ENCODE measurements at places on chromosomes 6 and 20.

DNA sequence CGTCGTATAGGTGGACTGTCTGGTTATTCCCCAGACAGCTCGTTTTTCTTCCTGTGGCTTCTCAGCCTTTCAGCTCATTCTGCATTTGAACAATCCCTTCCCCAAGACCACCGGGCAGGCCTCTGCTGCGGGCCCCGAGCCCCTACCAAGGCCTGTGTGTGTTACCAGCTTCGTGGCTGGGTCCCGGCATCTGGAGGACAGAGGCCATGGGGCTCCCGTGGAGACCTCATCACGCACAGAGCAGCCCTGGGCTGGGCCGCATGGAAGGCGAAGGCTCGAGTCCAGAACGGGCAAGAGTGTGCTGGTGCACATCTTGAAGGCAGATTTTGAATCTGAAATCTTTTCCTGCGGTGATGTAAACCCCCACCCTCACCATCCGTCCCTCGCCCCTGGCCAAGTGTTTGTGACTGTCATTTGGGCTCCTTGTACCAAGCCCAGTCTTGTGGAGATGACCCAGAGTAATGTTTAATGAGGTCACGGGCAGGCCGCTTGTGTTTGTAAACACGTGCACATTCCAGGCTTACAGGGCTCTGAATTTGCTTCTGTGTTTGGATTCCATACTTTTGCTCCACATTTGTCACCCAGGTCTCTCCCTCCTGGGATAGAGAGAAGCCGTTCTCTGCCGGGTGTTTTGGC is 119.6 kb downstream of the CDH4 start:
- no peak for DNase-seq

- DNase-seq: no peak
Measured at GRCh38 chr6:138821519-138821918, 25.6 kb downstream of the ECT2L start.

DNA sequence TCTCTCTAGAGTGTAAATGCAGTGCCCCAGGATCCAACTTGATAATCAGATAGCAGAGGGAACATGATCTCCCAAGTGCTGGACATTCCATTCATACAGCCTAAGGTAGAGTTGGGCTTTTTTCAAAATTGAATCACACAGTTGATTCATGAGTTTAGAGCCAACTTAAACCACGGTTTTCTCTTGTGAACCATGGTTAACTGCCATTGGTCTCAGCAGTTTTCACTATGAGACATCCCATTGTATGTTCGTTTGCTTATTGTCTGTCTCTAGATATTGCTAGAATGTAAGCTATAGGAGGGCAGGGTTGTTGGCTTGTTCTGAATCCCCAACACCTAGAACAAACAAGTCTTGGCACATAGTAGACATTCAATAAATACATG is 37.2 kb upstream of the TAF8 start:
- DNase-seq: no peak

DNA sequence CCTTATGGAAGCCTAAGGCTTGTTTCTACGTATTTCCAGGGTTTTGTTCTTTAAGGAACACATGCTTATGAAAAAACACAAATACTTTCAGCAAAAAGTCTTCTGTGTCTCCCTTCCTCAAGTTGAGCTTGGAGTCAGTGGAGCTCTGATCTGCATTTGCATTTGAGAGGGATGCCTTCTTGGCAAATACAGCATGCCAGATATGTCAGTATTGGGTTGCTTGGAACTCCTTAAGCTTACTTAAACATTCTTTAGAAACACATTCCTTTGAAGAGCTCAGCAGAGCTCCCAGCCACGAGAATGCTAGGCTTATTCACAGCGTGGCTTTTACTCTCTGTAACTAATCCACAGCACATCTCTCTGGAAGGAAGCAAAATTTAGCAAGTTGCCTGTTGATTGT is 68.3 kb downstream of the ANKRD6 start:
- DNase-seq: no peak

GRCh38 chr6:15515660-15516375 is 147.0 kb downstream of the DTNBP1 start:
- DNase-seq: no peak

DNA sequence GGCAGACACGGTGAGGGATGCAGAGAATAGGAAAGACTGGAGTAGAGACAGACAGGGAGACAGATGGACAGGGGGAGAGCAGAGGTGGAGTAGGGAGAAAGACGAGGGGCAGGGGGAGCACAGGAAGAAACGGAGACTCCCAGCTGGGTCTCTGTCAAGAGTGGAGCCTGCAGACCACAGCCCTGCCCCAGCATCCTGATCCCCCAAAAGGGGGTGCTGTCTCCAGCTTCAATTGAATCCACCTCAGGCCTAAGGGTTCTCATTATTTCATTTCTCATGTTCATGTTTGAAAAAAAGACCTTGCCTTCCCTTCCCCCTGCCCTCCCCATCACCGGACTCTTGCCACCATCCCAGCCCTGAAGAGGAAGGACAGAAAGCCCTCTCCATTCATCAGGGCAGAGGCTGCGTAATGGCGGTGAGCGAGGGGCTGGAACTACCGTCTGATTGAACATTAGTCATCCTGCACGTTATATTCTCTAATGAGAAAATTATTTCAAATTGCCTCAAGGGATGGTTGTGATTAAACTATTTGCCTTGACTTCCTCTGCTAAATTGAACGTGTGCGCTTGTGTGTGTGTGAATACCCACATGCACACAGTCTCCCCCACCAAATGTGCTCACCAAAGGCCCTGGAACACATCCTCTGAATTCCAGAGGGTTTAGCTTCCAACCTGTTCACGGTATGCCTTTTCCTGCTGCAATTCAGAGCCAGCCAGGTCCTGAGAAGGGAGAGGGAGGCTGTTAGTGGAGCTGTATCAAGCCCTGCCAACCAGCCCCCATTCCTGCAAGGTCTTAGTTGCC is 98.3 kb downstream of the CDC5L start:
- no peak for DNase-seq

DNA sequence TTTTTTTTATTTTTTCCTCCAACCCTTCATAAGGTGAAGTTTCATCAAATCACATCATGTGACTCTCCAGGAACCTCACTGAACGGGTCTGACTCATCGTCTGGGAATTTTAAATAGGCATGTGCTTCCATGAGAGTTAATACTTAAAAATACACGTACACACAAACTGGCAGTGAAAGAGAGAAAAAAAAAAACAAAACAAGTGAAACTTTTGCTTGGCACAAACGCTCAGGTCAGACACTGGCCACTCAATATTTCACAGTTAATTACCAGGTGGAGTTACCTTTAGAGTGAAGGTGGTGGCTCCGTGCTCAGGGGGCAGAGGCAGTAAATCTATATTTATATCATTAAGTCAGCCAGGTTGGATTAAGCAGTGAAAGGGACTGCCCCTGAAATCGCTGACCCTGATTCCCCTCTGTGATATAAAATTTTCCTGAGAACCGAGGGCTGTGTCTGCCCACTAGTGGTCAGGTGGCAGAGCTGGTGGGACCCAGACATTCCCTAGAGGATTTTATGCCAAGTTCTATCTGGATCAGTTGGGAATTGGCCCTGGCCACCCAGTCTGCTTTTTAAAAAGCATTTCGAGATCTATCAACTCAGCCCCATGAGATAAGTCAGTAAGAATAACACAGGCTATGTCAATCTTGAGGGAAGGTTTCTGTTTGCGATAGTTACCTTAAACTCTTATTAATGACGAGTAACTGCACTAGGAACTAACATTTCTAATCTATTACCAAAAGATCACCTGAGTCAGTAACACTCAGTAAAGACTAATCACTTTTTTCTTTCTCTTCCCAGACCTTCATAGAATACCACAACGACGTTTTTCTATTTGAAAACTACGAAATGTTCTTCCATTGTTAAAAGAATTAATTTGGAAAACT is 259.1 kb downstream of the HDGFL1 start:
- peak; percentile 3 for DNase-seq

DNA sequence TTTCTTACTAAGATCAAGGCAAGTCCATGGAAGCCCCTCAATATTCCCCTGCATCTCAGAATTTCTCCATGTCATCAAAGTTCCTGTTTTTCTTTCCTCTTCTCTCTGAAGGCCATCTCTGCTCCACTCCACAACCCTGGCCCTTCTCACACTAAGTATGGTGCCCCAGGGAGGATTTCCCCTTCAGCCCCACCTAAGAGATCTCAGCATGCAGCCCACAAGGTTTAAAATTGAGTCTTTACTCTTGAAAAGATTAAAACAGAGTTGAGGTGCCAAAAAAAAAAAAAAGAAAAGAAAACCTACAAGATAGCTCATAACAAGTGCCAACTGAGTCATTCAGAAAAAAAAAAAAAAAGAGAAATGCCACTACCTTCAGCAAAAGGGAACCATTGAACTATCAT is 36.5 kb upstream of the TNFAIP3 start:
- no peak for DNase-seq

DNA sequence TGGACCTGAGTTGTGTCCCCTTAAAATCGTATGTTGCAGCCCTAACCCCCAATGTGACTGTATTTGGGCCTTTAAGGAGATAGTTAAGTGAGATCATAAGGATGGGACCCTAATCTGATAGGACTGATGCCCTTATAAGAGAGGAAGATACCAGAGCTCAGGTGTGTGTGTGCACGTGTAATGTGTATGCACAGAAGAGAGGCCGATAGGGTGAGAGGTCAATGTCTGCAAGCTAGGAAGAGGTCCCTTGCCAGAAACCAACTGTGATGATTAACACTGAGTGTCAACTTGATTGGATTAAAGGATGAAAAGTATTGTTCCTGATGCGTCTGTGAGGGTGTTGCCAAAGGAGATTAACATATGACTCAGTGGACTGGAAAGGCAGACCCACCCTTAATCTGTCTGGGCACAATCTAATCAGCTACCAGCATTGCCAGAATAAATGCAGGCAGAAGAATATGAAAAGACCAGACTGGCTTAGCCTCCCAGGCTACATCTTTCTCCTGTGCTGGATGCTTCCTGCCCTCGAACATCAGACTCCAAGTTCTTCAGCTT is 299.8 kb downstream of the LRFN2 start:
- DNase-seq: no peak

DNA sequence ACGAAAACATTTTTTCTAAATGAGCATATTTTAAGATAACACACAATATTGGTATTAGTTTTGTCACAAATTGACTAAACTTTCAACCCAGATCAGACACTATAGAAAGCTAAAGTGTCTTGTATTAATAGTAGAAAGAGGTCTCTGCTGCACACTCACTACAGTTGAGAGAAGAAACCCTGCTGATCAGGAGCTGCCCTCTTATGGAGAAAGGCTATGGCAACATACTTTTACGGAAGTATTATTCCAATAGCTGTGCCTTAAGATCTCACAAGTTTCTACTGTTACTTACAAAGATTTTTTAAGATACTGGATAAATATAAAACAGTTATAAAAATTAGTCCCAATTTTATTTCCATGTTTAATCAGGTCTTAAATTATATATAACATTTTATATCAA is 155.7 kb downstream of the RIMS1 start:
- DNase-seq: no peak

DNA sequence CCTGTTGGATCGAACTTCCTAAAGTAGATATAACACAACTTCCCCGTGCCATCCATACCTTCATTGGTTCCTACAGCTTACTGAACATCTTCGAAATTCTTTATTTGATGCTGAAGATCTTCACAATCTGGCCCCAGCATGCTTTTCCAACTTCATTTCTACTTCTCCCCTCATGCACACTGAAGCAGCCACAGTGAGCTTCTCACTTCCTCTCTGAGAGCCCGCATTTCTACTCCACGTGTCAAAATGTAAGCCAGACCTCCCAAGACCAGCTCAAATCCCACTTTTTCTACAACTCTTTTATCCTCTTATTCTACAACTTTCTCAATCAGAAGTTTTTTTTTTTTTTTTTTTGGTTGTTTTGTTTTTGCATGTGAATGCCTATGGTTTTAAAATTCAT is 254.7 kb downstream of the GMPR start:
- no peak for DNase-seq

- no peak for DNase-seq
Measured at GRCh38 chr20:1868856-1869255, 26.4 kb upstream of the SIRPA start.

GRCh38 chr20:41249411-41250281 is 67.9 kb downstream of the ZHX3 start:
- DNase-seq: no peak

DNA sequence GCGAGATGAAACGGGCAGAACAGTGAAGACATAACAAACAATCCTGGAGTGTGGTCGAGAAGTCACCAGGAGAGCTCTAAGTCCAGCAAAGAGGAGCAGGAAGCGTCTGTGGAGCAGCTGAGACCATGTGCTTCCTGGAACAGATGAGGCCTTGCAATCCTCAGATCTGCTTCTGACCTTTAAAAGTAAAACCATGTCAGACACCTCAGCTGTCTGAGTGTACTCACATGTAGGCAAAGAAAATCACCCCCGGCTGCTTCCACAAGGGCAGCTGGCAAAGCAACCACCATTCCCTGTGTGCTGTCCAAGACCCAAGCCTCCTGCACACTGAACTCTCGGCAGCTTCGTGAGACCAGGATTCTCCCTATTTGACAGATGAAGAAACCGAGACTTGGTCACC is 76.6 kb downstream of the EDN3 start:
- no peak for DNase-seq

DNA sequence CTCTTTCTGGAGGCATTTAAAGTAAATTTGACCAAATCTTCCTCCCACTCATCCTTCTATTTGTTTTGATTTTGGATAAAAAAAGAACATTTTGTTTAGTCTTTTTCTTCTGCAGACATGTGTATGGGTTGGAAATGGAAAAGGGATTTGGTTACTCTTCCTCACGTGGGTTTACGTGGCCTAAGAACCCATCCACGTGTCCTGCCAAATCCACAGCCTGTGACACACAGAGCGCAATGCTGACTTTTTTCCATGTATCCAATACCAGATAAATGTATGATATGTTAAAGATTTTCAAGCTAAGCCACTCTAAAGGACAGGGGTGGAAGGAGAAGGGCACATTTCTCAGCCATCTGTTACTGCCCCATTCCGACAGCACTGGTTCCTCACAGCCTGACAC is 176.5 kb downstream of the COL12A1 start:
- DNase-seq: no peak

DNA sequence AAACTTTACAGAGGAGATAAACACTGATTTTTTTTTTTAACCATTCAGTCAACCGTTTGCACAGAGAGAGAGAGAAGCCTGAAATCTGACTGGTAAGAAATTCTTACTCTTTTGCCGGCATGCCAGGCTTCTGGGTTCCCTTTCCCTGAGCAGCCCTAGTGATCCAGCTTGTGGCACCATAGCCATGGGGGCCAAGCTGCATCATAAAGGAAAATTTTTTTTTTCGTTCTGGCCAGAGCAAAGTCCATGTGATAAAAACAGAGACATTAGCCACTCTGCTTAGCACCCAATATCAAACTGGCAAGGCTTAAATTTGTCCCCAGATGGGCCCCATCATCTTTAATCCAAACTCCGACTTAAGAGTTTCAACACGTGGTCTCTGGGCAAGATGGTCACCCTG is 44.5 kb downstream of the CEP85L start:
- no peak for DNase-seq

- no peak for DNase-seq
Measured at GRCh38 chr6:140061110-140062042, 686.9 kb upstream of the CITED2 start.

- no peak for DNase-seq
Measured at GRCh38 chr6:165632194-165632593, 30.8 kb downstream of the PDE10A start.

GRCh38 chr6:89494131-89494793 is 61.3 kb downstream of the ANKRD6 start:
- no peak for DNase-seq

- no peak for DNase-seq
Measured at GRCh38 chr6:98937351-98937750, 10.4 kb downstream of the FBXL4 start.
